LHCN-M2 (cell line): ENCODE measurements at places on chromosomes 16 and 17. TPM values are rescaled to one million over a fixed set of nuclear protein-coding genes. Genes with fewer than 3 reads are reported as not detected.
A peak's percentile ranks its signal among the peaks of the same experiment; 100 is the strongest.

GRCh38 chr16:4455081-4455480 lies 19.3 kb downstream of the NMRAL1 start:
- DNase-seq: no peak

DNA sequence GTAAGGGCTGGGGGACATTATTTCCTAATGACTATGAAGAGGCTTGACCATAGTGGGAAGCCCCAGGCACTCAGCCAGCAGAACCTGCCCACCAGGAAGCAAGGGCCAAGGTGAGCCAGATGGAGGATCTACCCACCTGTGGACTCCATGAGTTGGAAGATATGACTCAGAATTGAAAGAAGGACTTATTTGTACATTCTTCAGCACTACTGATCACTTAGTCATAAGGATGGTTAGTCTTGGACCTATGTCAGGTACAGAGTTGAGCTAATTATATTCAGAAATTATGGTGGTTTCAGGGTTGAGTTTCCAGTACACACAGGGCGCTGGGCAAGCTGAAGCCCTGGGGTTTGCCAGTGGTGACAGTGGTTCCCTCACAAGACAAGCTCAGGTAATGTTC lies 24.0 kb upstream of the GRIN2A start:
- DNase-seq: no peak

DNA sequence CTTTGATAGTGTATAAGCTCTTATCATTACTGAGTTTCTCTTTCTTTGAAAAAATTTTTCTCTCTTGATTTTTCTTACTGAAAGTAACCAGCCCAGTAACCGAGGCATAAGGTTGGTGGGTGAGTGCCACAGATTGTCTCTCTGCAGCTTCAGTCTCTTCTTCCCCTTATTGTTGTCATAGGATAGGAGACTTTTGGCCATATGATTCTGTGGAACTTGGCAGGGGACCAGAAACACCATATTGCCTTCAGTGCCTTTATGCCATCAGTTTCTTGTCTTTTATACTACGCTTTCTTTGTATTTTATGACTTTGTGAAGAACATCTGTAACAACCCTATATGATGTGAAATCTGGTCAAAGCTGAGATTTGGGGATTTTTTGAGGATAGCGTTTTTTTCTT lies 341.6 kb upstream of the TBX2 start:
- no peak for DNase-seq

Gene EXOC3L1
- total RNA-seq: 5.1 and 10.3 TPM in 2 replicates

DNA sequence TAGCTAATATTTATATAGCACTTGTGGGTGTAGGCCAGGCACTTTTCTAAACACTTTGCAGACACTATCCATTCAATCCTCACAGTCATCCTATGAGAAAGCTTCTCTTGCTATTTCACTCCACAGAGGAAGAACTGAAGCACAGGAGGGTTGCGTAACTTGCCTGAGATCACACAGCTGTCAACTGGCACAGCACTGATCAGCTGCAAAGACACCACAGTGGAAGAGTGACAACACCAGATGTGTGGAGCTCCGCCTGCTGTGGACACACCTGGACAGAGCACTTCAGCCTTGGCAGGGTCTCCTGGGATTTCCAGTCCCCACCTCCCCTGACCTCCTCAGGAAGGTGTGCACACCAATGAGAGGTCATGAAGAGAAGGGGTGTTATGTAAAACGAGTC lies 13.3 kb upstream of the CNEP1R1 start:
- DNase-seq: peak; percentile 69

- DNase-seq: no peak
Measured at GRCh38 chr17:1469231-1469852, 13.3 kb upstream of the CRK start.

Gene CCDC78
- total RNA-seq: 5.1 and 7.0 TPM in 2 replicates
